HFFc6 (cell line): ENCODE measurements at places on chromosomes 3 and 15. TPM values are rescaled to one million over a fixed set of nuclear protein-coding genes. Genes with fewer than 3 reads are reported as not detected.

- no peak overlapping the region for H3K27ac ChIP-seq
- DNase-seq: peak; percentile 63
- no peaks in the 10 kb centered on the region for H3K36me3 ChIP-seq
- peaks cover 2% of the 10 kb centered on the region; the same call in 1 of the 2 replicates for H3K27me3 ChIP-seq
- peaks cover 31% of the 10 kb centered on the region for H3K4me1 ChIP-seq
- H3K4me3 ChIP-seq: no peak overlapping the region
Observed at GRCh38 chr15:47685141-47685870, 32.0 kb upstream of the SEMA6D start.

DNA sequence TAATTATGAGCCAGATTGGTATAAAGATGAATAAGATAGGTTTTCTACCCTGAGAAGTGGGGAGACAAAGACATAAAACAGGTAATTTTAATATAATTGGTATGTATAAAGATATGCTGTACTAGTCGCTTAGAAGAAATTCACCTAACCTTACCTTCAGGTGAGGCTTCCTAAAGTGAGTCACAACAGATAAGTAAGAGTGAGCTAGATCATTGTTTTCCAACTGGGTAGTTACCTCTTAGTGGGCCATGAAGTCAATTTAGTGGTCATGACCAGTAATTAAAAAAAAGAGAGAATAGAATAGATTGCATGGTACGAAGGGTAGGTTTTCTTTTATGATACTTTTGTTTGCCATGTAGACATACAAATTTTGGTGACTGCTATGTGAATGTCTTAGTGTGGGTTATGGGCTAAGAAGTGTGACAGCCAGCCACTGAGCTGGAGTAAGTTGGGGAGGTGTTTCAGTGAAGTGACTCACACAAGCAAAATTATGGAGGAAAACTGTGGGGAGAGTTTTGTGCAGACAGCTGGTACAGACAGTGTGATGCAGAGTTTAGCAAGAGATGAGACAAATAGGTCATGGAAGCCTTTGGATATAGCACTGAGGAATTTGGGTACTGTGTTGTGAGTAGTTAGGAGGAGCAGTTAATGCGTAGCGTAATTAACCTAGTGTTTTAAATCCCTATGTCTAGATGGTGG is 8.2 kb downstream of the TRNT1 start:
- no peak overlapping the region for H3K4me3 ChIP-seq
- peaks cover 15% of the 10 kb centered on the region for H3K4me1 ChIP-seq
- DNase-seq: peak; percentile 26

Gene SI
- total RNA-seq: not detected in 2 replicates

DNA sequence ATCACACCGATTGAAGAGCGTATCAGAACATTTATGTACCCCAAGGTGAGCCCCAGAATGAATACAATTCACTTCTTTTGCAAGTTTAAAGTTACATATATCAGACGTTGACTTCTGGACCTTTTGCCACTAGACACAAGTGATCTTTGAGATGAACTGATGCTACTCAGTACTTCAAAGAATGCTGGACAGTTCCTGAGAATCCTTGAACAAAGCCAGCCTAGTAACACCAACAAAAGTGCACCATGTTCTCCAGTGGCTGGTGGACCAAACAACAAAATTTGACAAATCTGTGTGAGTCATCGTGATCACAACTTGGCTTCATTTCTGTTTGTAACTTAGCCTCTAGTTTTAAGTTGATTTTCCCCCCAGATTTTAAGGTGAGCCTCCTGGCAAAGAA is 355.7 kb downstream of the SOX2 start:
- no peak for DNase-seq
- H3K27ac ChIP-seq: no peak overlapping the region
- H3K4me1 ChIP-seq: no peaks in the 10 kb centered on the region
- H3K27me3 ChIP-seq: peaks cover 3% of the 10 kb centered on the region
- no peak overlapping the region for H3K4me3 ChIP-seq

- H3K36me3 ChIP-seq: no peaks in the 10 kb centered on the region; the same call in 1 of the 2 replicates
- no peaks in the 10 kb centered on the region for H3K4me1 ChIP-seq
- no peak for DNase-seq
- H3K27me3 ChIP-seq: peaks cover 5% of the 10 kb centered on the region; the same call in 1 of the 2 replicates
- no peak overlapping the region; the same call in 1 of the 2 replicates for H3K4me3 ChIP-seq
- no peak overlapping the region for H3K27ac ChIP-seq
Observed at GRCh38 chr15:26773067-26773877, 406 bp upstream of the GABRB3 start.
